Amygdala (tissue), 56 donors: ENCODE measurements at places on chromosomes 16 and 17.

DNA sequence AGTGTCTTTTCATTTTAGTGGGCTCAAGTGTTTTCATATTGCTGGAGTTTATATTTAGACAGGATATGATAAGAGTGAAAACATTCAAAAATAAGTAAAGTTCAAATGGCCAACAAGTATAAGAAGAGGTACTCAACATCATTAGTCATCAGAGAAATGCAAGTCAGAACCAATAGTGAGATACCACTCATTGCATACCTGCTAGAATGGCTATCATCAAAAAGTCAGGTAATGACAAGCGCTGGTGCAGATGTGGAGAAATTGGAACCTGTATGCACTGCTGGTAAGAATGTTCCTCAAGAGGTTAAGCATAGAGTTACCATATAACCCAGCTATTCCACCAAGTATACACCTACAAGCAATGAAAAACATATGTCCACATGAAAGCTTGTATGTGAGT lies 87.8 kb downstream of the WNT3 start:
- DNase-seq, result no peak

- no peak for DNase-seq
These were observed 218.5 kb downstream of the SEC14L1 start for GRCh38 chr17:77359236-77359635.

- DNase-seq, result no peak
These were observed 21.3 kb upstream of the RPL38 start for GRCh38 chr17:74182041-74182723.

DNA sequence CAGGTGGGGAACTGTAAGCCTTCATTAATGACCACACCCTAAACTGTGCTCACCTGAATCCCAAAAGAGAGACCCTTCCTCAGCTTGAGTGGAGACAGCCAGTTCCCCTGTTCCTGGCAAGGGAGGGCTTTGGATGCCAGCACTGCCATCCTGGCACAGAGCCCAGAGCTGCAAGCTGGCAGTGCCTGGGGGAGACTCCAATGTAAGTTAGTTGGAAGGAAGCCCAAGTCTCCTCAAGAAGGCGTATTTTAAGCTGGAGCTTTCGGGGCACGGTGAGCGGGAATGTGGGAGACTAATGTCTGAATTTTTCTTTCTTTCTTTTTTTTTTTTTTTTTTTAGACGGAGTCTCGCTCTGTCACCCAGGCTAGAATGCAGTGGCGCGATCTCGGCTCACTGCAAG lies 4.7 kb downstream of the CDC42EP4 start:
- DNase-seq, result peak; percentile 38

DNA sequence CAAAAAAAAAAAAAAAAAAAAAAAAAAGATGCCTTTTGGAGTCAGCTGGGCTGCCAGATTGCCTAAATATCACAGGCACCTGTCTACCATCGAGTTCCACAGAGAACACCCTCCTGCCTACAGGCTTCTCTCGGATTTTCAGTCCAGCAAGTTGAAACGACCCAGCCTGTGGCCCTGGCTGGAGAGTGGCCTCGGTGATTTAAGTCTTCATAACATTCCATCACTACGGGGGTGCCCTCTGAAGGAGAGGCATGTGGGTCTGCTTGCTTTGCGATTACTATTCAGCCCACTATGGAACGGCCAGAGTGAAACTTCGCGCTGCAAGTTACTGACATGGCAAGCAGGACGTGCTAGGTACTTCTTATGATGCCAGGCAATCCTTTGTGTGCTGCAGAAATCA lies 42.8 kb downstream of the MARCHF10 start:
- DNase-seq, result no peak

GRCh38 chr16:82629441-82630027 lies 2.8 kb downstream of the CDH13 start:
- DNase-seq, result no peak

DNA sequence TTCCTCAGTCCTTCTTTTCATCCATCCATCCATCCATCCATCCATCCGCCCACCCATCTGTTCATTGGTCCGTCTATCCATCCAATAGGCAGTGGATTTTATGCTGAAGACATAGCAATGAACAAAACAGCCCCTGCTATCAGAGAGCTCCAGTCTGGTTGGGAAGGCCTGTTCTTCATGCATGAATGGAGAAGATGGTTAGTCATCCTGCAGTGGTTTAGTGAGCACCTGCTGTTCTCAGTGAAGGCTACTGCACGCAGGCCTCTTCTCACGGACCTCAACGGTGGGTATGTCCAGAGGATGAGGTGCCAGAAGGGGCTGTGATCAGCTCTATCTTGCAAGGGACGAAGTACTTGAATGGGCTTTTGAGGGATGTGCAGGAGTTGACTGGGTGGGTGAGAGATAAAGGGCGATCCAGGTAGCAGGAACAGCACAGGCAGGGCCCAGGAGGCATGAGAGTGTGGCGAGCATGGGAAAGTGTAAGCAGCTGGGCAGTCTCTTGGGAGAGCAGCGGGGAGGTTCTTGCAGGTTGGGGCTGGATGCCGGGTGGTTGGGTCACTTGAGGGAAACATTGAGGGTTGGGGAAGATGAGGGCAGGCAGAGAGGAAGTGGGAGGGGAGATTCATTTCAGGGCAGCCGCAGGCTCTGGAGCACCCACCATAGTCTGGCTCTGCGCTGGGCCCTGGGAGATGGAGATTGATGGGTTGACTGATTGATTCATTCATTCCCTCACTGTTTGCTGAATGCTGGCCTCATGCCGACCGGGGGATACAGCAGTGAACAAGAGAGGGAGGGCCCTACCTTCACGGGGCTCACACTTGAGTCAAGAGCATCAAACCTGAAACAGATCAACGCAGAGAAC lies 115.0 kb upstream of the CIBAR2 start:
- DNase-seq, result no peak

GRCh38 chr16:11670171-11671131 lies 2.2 kb downstream of the SNN start:
- DNase-seq, result no peak
